ENCODE measurements at places on chromosomes 7 and 10.

DNA sequence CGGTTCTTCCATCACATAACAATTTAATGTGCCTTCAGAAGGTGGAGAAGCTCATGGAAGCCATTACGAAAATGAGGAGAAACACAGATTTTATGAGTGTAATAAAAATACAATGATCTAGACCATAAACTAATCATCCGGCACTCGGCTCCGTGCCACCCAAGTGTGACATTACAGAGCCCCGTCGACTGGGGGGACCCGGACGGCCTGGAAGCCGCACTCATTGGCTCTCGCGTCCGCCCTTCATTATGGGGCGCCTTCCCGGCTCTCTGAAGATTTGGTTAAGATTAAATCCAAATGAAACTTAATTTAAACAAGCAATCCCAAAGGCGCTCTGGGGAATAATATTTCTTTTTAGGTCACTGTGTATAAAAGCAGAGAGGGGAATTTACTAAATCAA, 242.6 kb downstream of the DNAJB6 start:
- no peak for DNase-seq

DNA sequence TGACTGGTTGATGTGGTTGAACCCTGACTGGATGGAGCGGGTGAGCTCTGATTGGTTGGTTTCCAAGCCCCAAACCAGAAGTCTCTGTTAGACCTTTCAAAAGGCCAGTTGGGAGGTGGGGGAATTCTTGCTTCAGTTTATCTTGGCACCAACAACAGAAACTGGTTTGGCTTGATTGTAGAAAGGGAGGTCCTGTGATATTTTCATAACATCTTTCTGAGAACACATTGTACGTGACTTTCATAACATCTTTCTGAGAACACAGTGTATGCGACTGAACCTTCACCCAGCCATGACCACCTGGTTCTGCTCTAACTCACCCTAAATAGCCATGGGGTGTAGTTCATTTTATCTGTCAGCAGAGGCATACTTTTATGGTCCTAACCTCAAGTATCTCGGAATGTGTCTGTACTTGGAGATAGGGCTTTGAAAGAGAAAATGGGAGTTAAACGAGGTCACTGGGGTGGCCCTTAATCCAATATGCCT, 88.3 kb downstream of the GALNT17 start:
- DNase-seq = no peak

- no peak for DNase-seq
Observed at GRCh38 chr10:20877986-20878983, 18.8 kb downstream of the NEBL start.

DNA sequence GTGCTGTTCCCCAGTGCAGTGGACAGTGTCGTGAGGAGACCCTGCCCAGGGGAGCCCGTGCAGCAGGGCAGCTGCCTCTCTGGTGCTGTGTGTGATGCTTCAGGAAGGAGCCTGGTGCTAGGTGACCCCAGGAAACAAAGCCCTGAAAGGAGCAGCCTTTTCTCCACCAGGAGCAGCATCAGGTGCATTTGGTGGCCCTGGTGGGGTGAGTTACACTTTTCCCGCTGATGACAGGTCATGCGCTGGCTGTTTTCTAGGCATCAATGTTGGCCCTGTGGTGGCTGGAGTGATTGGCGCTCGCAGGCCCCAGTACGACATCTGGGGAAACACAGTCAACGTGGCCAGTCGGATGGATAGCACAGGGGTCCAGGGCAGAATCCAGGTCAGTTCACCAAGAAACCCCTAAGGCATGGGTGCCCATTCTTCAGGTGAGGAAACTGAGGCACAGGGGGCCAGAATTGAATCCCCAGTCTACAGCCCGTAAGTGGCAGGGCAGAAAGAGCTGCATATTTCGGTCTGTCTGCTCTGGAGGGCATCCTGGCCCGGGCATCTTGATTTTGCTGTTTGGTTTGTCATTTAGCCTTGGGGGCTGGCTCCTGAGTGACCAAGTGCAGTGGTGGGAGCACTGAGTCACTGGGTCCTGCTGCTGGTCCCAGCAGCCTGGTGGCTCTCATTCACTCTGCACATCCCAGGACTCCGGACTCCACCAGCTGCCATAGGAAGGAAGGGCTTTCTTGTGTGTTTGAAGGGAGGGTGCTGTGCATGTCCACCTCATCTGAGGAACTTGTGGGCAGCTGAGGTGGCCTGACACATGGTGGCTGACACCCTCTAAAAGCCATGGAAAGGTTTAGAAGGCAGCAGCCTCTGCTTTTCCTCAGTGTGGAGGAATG, 136.3 kb downstream of the ADCY1 start:
- DNase-seq = no peak

DNA sequence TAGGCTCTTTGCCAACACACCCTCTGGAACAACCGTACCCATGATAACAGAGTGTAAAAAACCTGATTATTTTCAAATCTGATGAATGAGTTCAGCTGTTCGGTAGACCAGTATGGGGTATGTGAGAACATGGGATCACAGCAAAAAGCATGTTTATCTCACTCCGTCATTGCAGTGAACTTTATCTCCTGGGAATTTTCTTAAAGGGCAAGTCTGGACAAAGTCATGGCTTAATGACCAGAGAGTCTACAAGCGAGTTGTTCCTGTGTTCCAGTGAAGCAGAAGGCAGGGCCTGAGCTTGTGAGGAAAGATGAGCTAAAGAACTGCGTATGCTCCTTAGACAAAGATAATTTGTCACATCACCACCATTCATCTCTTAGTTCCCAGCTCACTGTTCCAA, 219.7 kb downstream of the TRIL start:
- no peak for DNase-seq

- DNase-seq = no peak
Observed at GRCh38 chr10:33643042-33643441, 308.6 kb upstream of the NRP1 start.

- DNase-seq = no peak
Observed at GRCh38 chr7:134767520-134768168, 11.8 kb upstream of the CALD1 start.

DNA sequence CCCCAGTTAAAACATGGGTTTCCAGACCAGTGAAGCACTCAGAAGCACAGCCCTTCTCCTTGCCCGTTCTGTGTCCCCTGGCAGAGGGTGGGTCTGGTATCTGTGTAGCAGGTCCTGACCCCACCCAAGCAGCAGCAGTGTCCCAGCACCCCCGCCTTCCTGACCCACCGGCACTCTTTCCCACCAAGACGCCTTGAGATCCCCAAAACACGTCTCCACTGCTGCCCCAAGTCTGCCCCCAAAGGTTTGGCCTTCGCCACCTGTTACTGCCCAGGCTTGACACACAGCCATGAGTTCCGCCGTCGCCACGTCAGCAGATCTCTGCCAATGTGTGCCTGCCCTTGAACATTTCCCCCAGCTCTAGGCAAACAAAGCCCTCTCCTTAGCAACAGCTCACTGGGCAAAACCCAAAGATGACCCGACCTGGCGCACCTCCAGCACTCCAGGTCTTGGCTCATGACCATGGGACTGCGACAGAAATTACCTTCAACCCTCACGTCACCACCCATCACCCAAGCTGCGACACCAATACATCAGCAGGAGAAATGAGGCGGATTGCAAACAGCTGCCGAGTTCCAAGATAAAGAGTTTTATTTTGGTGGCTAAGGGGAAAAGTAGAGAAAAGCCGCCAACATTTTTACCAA, 75.6 kb downstream of the CTBP2 start:
- no peak for DNase-seq

- no peak for DNase-seq
Observed at GRCh38 chr10:66822801-66823200, 103.0 kb upstream of the LRRTM3 start.

DNA sequence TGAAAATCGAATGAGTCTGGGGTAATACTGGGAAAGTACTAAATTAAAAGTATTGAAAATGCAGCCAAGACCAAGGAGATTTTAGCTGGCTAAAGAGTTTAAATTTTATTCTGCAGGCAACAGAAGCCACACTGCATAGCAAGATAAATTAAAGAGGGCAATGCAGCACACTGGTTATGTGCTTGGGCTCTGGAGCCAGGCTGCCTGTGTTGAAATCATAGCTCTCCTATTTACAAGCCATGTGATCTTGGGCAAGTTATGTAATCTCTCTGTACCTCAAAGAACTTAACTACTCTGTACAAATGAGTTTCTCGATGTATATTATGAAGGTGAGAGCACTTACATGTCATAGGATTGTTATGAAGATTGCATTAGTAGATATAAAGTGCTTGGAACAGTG, 9.9 kb downstream of the SLC25A13 start:
- no peak for DNase-seq

DNA sequence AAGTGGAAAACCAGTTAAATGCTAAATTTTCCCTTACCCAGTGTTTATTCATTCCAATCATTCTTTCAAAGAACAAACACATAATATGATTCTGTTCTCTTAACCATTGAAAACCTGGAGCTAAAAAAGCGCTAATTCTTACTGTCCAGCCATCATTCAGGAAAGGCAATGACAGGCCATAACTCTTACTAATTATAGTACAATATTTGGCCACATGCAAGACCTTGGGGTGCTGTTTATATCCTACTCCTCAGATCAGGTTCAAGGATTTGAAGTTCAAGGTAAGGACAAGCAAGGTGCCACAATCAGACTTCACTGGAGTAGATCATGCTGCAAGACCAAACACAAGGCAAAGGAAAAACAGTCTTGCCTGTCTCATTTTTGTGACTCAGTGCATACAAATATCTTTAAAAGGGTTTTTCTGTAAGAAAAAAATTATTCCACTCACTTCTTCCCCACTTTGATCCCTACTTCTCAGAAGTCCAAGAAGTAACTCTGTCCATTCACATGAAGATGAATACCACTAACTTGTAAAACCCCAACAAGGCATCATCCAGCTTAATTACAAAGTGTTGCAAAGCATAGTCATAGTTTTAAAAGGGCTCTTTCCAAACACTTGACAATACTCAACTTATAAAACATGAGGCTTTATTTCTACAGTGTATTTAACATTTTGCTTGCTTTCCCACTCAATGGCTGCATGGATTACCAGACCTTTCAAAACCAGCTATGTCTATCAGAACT, 153.0 kb downstream of the DOCK4 start:
- no peak for DNase-seq

GRCh38 chr10:112954974-112955581, 5.0 kb downstream of the TCF7L2 start:
- no peak for DNase-seq

- no peak for DNase-seq
Observed at GRCh38 chr7:34019301-34019790, 114.0 kb downstream of the BMPER start.
